Activated CD8-positive, alpha-beta memory T cell treated with anti-CD3 and anti-CD28 coated beads for 1 hour (primary cell): ENCODE measurements at places on chromosomes 5 and 9.

DNA sequence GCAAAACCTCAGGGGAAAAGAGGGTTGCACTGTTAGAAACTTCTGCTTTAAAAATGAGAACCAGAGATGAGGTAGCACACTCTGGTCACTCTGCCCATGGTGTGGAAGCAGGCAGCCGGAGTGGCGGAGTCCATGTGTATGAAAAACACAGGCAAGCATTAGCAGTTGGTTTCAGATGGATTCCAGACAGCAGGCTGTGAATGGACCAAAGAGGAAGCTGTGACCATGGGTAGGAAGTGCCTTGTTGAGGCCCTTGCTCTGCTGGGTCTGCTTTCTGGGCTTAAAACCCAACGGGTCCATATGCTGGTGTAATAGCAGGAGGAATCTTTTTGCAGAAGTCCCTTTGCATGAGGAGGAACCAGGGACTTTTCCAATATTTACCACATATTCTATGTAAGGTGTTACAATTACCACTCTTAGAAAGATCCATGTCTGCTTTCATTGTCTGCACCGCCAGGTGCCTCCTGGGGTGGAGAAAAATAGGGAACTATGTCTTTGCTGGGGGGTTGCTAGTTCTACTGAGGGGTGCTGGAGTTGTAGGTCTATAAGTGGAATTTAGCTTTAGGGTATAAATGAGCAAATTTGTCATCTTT, 77.0 kb downstream of the ANKRD55 start:
- DNase-seq = no peak

GRCh38 chr5:39189292-39189955, 29.9 kb downstream of the FYB1 start:
- no peak for DNase-seq

GRCh38 chr5:39368116-39368515, 3.8 kb upstream of the C9 start:
- DNase-seq = no peak

GRCh38 chr9:95268681-95269080, 48.8 kb downstream of the FANCC start:
- no peak for DNase-seq

DNA sequence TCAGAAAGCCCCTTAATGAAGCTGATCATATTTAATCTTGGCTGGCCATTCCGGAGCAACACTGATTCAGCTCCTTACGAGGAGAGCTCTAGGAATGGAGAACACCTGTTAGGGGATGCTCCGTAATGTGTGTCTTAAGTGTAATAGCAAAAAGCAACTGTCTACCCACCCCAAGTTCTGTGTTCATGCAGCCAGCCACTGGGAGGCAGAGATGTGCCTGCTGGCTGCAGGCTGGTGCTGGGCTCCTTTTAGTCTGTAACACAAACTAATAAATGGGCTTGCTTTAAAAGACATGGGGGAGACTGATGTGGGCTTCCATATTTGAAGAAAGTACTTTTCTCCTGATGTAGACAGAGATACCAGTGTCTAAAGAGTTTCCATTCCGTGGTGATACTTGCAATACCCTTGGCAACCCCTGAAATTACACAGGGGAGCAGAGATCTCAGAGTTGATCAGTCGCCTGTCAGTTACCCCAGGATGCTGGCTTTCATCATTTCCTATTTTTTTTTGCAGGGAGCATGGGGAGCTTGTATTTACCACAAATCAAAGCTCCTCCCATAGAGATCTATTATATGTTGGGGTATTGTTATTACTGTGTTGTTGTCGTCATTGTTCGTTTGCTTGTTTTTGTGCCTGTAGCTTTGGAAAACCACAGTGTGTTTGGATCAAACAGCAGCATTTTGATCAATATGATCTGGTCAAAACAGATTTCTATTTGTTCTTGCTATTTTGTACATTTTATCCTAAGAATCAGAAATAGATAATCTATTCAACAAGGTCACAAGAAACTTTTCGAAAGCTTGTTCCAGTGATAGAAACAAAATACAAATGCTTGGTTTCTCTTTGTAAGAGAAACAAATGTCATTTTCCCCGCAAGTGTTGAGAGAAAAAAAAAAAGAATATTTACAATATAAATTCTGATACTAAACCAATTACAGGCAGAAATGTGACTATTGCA, 65.8 kb downstream of the MTX3 start:
- DNase-seq = no peak

GRCh38 chr9:4193391-4193790, 106.5 kb downstream of the GLIS3 start:
- DNase-seq = no peak

DNA sequence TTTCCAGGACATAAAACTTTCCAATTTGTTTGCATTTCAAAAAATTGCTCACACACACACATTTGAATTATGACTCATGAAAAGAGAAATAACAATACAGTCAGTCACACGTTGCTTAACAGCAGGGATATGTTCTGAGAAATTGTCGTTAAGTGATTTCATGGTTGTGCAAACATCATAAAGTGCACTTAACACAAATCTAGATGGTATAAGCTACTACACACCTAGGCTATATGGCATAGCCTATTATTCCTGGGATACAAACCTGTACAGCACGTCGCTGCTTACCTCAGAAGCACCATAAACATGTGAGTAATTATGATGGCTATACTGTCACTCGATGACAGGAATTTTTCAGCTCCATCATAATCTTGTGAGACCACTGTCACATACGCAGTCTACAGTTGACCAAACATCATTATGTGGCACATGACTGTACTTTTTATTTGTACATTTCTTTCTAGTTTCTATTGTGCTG, 378.2 kb downstream of the ACTL7B start:
- DNase-seq = no peak

DNA sequence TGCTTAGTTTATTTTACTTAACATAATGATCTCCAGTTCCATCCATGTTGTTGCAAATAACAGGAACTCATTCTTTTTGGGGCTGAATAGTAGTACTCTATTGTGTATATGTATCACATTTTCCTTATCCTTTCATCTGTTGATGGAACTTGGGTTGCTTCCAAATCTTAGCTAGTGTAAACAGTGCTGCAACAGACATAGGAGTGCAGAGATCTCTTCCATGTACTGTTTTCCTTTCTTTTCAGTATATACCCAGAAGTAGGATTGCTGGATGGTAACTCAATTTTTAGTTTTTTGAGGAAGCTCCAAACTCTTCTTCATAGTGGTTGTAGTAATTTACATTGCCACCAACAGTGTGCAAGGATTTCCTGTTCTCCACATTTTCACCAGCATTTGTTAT, 138.8 kb upstream of the POC5 start:
- no peak for DNase-seq

DNA sequence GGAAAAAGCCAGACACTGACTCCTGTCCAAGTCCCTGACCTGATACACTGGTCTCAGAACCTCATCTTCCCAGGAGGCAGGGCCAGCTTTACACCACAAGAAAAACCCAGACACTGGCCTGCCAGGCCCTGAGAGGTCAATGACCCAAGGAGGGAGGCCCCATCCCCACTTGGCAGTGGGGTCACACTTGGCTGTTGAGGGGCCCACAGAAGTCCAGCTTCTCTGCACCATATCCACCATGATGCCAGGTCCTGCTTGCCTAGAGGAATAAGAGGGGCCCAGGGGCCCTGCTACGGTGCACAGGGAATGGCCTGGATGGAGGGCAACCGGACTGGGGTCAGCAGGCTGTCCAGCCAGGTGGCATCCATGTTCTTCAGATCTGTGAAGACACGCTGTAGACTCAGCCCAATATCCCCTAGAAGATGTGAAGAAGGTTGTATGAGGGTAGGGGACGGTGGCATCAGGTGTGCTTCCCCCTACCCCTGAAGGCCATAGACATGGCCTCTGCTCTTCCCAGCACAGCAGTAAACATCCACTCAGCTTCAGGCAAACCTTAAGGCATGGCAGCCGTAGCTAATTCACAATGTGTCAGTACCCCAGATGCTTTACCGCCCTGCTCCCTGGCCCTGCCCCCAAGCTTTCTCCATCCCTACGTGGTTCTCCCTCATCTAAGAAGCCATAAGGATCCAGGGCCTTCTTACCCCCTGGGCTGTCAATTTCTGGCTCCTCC, 6.7 kb downstream of the IRF1 start:
- no peak for DNase-seq

DNA sequence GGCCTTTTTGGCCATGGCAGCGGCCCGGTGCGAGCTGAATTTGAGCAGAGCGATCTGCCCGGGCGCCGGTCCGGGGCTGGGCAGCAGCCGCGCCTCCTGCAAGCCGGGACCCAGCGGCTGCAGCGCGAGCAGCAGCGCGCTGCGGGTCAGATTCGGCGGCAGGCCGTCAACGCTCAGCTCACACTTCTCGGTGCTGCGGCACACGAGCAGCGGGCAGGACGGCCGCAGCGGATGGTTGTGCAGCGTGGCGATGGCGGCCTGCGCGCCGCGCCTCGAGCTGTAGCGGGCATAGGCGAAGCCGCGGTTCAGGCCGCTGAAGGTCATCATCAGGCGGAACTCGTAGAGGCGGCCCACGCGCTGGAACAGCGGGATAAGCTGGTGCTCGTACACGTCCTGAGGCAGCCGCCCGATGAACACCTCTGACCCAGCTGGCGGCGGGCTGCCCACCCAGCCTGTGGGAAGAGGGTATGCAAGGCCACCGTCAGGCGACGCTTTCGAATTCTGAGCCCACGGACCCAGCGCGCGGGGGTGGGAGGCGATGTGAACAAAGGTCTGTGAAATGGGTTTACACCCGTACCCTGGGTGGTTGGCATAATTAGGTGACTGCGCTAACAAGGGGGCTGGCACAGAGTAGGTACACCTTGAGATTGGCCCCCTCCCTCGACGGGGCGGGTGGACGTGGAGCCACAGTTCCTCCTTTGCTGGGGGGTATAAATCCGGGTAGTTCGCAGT, 755 bp downstream of the DND1 start:
- no peak for DNase-seq

DNA sequence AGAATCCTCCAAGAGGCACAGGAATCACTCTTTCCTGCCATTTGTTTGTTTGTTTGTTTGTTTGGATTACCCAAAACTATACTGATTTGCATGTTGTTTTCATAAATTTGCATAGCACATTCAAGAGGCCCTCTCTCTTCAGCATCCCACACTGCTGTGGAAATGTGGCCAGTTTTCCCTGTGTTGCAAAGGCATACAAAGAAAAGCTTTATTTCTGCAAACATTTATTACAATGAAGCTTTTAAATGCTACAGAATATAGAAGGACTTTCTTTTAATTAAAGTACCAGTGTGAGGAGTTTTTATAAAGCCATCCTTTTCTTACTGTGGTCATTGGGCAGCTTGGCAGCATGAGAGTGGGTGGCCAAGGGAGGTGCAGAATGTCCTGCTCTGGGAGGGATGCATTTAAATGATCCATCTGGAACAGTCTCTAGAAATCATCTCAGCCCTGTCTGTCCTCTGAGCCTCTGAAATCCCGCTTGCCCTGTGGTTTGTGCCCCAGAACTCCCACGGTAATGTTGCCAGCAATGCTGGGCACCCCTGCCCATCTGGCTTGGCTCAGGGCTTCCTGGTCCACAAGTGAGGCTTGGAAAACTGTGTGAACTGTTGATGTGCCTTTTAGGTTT, 356.8 kb upstream of the KIF2A start:
- no peak for DNase-seq

DNA sequence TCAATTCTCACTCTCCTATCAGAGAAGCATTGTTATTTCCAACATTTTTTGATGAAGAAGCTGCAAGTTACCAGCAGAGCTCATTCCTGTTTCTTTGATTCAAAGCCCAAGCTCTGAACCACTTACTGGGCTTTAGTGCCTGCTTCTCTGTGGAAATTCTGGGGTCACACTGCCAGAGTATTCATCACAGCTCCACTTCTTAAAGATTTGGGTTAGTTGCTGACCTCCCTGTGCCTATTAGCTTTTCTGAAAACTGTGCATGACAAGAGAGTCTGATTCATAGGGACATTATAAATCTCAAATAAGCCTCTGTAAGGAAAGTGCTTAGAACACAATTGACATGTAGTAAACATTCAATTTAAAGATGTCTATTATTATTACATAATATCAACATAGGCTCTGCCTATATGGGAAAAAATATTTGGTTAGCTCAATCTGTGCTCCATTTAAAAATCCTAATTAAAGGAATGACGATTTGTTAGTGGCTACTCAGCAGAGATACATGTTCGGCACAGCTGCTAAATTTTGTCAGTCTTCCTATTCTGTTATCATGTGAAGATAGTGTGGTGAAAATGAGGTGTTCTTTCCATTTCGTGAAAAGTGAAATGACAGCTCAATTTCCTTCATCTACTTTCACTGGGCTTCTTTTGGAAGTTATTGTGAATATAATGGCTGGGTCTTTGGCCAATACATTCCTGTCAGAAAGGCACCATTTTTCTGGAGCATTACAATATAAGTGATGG, 293.0 kb downstream of the KCTD16 start:
- no peak for DNase-seq

- DNase-seq = no peak
Measured at GRCh38 chr5:156332245-156332644, 5.3 kb downstream of the SGCD start.

DNA sequence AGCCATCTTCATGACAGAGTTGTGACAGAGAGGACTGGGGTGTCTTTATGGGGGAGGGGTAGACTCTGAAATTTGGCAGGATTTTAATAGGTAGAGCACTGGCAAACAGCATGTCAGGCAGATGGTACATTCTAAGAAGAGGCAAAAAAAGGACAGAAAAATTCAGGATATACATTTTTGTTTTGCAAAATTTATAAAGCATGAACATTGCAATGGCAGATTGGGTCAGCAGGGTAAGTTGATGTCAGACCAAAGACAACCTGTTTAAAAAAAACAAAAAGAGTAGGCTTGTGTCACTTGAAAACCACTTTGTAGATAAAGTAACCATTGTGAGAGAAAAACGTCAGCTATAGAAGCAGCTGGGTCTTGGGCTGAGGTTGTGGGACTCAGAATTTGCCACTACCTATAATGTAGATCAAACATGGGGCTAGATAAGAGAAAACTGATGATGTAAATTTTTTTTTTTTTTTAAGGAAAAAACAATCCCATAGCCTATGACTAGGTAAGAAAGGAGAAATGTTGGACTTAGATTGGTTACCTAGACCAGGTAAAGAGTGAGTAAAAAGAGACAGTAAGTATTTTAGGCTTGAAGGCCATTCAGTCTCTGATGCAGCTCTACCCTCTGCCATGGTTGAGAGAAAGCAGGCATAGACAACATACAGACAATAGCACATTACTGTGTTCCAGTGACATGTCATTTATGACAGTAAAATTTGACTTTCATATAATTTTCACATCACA, 8.3 kb downstream of the CAMK4 start:
- DNase-seq = no peak

DNA sequence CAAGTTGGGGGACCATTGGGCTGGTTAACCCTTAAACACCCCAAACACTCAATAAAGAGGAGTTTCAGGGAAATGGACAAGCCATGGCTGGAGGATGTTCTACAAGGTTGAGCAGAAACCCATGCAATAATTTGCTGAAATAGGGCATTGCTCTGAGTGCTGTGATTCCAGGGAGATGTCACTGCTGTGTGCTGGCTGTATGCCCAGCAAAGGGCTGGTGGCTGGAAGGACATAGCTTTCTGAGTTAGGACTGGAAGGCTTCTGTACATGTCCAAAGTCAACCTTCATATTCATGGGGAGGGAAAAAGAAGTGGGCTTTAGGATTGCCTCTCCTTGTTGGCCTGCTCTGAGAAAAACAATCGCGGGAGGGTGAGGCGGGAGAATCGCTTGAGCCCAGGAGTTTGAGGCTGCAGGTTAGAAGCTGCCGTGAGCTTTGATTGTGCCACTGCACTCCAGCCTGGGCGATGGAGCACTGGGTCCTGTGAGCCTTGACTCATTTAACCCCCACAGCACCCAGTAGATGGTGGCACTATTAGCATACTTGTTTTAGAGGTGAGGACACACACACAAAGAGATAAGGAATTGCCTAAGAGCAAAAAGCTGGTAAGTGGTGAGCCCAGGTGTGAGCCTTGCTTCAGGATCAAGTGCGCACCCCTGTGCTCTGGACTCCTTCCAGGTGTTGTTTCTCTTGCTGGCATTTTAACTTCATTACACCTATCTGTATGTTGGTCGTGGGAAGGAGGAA, 20.4 kb downstream of the IL12B start:
- no peak for DNase-seq
